DMS153 (cell line): ENCODE measurements at places on chromosomes 4 and X.

DNA sequence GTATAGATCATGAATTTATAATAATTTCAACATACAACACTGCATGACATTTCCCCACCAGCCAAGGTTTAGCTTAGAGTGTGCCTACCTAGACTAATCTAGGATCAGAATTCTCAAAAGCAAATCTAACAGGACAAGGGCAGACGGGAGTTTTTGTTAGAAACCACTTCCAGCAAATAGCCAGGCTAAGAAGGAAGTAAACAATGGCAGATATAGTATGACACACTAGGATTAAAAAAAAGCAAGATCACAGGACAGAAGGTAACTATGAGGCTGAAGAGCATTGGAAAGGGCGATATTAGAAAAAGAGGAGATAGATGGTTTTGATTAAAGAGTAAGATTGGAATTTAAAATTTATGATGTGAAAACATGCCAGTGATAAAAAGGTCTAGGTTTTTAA lies 124.8 kb downstream of the LRBA start:
- peak; percentile 11 for DNase-seq

DNA sequence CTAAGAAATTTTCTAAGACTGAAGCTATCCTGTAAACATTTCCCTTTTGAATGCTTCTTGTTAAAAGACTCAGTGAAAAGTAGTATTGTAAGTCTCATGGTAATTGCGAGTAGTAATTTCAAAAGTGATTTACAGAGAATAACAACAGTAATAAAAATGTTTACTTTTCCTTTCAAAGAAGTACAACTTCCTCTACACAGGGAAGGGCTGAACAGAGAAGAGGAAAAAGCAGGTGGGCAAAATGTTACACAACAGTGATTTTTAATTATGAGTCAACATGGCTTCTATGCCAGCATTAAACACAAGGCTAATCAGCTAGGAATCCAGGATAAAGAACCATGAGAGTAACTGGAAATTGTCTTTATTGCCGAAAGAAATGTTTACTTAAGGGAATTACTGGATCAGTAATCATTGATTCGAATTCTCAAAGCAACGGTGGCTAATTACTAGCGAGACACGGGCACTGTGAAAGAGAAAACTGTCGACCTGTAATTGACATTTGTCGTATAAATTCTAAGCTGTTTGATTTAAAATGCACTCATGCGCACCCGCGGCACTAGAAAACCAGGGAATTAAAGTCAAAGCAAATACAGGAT lies 15.4 kb downstream of the UTP3 start:
- peak; percentile 90 for DNase-seq

GRCh38 chrX:108442901-108443464 lies 3.3 kb downstream of the COL4A5 start:
- no peak for DNase-seq

DNA sequence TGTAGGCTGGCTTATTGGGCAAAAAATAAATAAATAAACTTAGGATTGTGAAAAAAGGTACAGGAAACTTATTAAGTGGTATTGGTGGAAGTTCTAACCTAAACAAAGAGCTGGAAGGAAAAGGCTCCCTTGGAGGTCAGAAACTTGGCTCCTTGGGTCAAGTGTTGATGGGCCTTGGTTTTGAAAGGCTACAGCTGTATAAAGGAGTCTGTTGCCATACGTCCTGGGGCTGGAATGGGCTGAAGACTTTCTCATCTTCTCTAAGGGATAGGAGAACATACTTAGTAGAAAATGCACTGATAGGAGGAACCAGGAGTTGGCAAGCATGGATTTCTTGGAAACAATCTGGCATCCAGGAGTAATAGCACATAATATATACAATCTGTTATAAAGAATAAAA lies 56.6 kb downstream of the PDLIM5 start:
- no peak for DNase-seq

- no peak for DNase-seq
Measured at GRCh38 chr4:123889507-123889906, 492.9 kb downstream of the SPRY1 start.

GRCh38 chrX:140918398-140919038 lies 83.9 kb upstream of the SPANXB1 start:
- DNase-seq, result peak; percentile 61

DNA sequence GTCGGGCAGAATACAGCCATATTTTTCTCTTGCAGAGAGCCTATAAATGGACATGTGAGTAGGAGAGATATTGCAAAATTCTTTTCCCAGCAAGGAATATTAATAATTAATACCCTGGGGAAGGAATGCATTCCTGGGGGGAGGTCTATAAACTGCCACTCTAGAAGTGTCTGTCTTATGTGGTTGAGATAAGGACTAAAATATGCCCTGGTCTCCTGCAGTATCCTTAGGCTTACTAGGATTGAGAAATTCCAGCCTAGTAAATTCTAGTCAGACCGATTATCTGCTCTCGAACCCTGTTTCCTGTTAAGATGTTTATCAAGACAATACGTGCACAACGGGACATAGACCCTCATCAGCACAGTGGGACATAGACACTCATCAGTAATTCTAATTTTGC lies 872.6 kb downstream of the FSTL5 start:
- DNase-seq, result no peak

DNA sequence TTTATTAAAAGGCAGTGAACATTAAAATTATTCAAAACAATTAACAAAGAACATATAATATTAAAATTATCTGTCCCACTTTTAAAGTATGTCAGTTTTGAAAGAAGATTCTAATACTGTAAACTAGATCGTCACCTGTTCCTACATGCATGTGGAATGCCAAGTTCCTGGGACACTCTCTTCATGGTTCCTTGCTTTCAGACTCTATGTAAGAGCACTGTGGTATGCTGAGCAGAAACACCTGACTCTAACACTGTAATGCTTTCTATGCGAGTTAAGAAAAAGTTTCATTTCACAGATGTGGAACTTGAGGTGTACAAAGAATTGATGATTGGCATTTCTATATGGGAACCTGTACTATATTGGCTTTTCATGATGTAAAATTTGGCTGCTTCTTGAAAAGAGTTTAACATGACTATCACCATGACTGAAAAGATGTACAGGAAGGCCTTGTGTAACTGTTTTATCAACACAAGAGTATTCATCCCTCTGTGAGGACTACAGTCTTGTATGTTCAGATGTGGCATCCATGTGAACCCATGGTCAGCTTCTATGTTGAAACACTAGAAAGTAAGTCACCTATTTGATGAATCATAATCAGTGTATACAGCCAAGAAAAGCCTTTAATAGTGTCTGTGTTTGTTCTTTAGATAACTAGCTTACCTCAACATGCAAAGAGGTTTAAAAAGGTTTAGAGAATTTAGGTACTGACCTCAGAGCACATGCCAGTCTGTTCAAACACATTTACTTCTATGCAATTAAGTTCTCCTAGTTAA lies 354.5 kb downstream of the ARHGAP24 start:
- no peak for DNase-seq

GRCh38 chr4:5478169-5478568 lies 230.2 kb downstream of the EVC2 start:
- DNase-seq, result no peak

GRCh38 chr4:112312610-112313239 lies 15.6 kb downstream of the ALPK1 start:
- no peak for DNase-seq

GRCh38 chrX:2962381-2962780 lies 33.2 kb upstream of the ARSD start:
- DNase-seq, result no peak

- no peak for DNase-seq
Measured at GRCh38 chrX:132965461-132965860, 7.0 kb upstream of the HS6ST2 start.

DNA sequence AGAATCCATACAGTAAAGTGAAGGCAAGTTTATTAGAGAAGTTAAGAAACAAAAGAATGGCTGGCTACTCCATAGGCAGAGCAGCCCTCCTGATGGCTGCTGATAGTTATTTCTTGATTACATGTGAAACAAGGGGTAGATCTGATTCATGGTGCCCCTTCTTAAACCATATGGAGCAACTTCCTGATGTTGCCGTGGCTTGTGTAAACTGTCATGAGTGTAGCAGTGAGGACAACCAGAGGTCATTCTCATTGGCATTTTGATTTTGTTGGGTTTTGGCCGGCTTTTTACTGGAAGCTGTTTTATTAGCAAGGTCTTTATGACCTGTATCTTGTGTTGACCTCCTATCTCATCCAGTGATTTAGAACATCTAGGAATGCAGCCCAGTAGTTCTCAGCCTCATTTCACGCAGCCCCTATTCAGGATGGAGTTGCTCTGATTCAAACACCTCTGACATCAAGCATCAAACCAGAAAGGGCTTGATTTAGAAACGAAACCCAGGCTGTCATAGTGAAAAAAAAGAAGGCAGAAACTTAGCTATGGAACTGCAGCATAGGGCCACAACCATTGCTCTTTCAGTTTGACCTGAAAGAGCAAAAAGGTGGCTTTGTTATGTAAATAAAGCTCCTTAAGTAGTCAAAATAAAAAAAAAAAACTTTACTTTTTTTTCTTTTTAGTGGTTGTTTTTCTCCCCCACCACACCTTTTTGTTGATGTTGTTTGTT lies 37.8 kb downstream of the SPCS3 start:
- no peak for DNase-seq

GRCh38 chrX:70096052-70096451 lies 33.8 kb downstream of the OTUD6A start:
- peak; percentile 20 for DNase-seq

- no peak for DNase-seq
Measured at GRCh38 chrX:109601486-109601885, 23.5 kb downstream of the KCNE5 start.

- no peak for DNase-seq
Measured at GRCh38 chr4:151324124-151324751, 1.2 kb downstream of the SH3D19 start.

DNA sequence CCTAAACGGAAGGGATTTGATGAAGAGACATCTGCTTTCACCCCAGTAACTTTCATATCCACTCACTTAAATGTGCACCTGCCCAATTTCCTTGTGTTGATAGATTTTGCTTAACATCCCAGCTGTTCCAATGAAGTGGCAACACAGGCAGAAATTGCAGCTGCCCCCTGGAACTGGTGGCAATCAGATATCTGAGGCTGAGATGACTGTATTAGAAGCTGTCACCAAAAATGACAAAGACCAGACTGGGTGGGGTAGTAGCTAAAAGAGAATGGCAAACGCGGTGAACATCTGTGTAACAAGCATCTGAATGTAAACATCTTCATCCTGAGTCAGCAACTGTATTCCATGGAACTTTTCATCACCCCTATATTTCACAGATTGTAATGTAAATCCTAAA lies 17.1 kb downstream of the GABRA2 start:
- no peak for DNase-seq

DNA sequence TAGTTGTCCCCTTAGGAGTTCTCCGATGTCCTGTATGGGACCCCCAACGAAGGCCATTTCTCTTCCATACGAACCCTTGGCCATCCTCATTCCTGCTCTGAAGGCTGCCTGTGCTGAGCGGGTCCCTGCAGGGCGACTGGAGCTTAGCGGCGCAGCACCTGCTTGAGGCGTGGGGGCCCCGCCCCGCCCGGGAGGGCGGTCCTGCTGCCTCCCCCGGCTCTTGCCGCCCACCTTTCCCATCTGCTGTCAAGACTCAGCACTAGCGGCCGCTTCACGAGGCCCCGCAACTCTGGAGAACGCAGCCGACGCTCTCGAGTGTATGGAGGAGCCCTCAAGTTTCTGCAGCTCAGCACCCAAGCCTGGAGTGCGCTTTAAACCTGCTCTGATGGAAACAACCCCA lies 197.7 kb downstream of the TRIML1 start:
- DNase-seq, result no peak

GRCh38 chr4:82555276-82555675 lies 6.5 kb downstream of the TMEM150C start:
- no peak for DNase-seq

- no peak for DNase-seq
Measured at GRCh38 chr4:7393601-7394575, 40.8 kb downstream of the PSAPL1 start.

DNA sequence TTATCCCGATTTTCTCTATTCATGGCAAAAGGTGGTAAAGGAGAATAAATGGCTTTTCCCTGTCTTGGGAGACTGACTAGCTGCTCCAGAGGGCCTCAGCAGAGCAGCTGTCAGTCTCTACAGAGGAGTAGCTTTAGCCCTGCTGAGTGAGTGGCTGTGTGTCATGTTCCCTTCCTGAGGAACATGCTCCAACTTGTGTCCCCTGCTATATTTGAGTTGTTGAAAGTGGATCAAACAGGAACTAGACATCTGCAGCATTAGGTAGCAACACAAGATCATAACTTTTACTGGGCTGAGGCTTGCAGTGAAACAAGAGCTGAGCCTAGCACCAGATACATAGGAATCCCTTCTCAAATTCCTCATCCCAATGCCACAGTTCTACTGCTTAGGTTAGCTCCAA lies 26.7 kb upstream of the PLAC1 start:
- DNase-seq, result no peak

DNA sequence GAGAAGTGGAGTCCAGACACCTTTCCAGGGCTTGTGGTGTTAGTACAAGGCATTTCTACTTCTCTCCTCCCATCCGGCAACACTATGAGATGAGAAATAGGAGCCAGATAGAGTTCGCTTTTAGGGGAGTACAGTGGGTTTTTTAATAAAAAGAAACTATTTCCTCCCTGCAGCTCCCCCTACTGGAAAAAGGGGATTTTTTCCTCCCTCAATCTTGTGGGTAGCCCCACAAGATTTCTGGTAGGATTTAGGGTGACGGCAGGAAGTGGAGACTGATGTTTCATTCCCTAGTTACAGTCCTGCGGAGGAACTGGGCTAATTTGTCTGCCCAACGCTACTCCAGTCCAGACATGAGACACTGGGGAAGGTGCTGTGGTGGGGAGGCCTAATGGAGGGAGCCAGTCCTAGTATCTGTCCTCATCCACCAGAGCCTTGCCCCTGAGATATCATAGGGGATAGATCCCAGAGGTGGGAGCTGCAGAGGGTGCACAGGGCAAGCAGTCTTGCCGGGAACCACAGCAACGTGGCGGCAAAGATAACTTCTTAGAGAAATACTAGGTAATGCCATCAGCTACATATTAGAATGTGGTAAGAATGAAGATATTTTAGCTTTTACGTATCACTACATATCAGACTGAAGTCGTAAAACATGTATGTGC lies 45.5 kb upstream of the PRKG2 start:
- DNase-seq, result no peak

- no peak for DNase-seq
Measured at GRCh38 chr4:143247866-143248265, 63.1 kb downstream of the USP38 start.

DNA sequence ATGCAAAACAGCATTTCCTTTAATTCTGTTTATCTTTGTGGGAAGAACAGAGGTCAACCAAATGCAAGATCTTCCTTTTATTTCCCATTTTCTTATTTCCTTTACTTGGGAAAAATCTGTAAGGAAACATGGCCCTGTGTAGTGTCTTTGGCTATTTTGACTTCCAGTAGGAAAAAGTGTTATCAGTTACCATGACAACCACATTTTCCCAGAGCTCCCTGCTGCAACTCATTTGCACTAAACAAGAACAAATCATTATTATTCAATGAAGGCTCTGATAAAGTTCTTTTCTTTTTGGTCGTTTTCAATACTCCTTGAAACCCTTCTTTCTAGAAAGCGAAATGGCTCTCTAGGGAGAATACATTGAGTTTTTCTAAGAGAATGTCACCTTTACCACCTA lies 117.2 kb upstream of the DDX53 start:
- DNase-seq, result no peak
